Left ventricle myocardium inferior (tissue), 1 donor: ENCODE measurements at places on chromosomes 1 and 21. TPM values are rescaled to one million over a fixed set of nuclear protein-coding genes. Genes with fewer than 3 reads are reported as not detected.

GRCh38 chr1:52679048-52679447 is 19.1 kb downstream of the COA7 start:
- DNase-seq: no peak

DNA sequence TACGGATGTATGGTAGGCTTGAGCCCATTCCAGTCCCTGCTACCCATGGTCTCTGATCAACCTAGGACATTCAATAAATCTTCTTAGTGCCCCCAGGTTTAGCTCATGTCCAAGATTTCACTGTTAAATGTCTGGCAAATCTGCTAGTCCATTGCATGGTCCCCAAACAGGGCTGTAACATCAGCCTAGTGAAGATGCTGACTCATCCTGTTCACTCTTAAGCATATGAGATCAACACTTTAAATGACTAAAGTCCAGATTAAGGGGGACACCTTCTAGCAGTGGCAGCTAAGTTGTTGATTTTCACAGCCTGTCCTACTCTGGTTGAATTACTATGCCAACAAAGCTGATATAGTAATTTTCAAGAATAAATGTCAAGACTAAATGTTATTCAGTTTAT is 46.5 kb upstream of the NUF2 start:
- DNase-seq: no peak

- no peak for DNase-seq
Observed at GRCh38 chr1:85379203-85380136, 85.5 kb downstream of the DDAH1 start.

DNA sequence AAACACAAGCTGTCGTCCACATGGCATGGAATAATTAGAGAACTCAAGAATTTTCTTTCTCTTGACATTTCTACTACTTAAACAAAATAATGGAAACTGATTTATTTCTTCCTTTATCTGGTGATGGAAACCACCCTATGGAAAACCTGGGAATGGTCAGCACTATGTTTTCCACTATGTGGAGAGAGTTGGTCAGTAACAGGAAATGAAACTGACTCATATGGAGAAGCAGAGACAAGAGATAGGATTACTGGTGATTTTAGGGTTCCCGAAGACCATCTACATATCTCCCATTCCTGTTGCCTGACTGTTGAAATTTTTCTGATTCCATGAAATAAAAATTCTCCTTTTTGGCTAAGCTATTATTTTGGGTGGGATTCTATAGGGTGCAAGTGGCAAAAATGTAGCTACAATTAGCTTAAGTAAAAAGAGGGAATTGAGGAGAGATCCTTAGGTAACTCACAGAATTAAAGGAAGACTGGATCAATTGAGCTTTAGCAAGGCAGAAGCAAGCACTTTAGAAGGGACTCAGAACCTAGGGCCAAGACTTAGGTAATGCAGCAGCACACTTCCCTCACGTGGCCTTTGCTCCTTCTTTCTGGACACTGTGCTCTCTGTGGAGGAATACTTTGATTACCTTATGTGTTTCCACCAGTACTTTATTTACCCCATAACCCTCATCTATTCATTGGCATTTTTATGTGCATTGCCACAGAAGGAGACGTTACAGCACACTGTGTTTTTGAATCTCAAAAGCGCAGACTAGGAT is 89.6 kb downstream of the LEPR start:
- no peak for DNase-seq

DNA sequence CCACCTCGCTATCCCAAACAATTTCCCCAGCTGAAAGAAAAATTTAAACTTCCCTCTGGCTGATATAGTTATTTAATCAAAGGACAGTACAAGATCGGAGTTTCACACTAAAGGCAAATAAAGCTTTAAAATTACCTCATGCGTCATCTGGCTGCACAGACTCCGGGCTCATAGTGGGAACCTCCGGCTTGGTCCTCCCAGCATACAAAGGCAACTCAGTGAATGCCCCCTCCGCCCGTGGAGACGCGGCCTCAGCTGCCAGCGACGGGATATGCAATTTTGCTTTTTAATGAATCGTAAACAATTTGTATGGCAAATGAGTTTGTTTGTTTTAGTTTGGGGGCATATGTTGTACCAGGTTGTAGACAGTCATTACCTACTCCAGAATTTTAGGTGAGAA is 214.6 kb upstream of the NFIA start:
- no peak for DNase-seq

- DNase-seq: no peak
Observed at GRCh38 chr1:16719571-16720350, 20.6 kb upstream of the RNU1-4 start.

- peak; percentile 35 for DNase-seq
Observed at GRCh38 chr1:28156821-28157220, 19.7 kb downstream of the PTAFR start.

DNA sequence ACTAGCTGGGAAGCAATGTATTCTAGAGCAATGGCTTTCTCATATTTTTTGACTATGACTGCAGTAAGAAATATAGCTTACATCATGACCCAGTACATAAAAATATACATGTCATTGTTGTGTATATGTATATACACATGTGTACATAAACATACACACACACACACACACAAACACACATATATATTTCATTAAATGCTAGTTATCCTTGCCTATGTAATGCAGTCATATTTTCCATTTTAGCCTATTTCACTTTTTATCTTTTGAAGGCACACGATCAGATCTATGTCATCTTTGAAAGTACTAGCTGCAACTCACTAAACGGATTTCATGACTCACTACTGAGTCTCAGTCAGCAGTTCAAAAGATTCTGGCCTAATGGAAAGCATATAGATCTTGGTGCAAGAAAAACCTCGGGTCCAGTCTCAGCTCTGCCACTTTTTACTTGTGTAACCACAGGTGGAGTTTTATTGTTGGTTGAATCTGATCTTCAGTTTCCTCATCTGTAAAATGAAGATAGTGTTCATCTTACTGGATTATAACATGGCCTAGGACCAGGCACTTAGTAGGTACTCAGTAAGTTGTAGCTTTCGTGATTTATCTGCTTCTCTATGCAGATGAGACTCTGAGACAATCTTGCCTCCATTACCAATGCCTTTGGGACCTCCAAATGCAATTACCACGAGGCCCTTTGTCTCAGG is 325.6 kb downstream of the RRAGC start:
- DNase-seq: no peak

- no peak for DNase-seq
Observed at GRCh38 chr1:23434260-23434775, 9.8 kb upstream of the TCEA3 start.

DNA sequence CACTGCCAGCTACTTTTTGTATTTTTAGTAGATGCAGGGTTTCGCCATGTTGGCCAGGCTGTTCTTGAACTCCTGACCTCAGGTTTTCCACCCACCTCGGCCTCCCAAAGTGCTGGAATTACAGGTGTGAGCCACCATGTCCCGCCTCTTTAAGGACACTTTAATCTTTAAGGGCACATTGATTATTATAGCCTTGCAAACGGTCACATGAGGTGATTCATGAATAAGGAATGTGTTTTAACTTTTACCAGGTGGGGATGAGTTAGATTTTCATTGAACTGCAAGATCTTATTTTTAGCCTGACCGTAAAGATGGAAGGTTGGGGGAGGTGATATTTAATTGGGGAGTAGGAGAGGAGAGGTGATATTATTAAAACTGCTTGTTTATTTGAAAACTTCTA is 61.9 kb downstream of the TBCE start:
- DNase-seq: no peak

DNA sequence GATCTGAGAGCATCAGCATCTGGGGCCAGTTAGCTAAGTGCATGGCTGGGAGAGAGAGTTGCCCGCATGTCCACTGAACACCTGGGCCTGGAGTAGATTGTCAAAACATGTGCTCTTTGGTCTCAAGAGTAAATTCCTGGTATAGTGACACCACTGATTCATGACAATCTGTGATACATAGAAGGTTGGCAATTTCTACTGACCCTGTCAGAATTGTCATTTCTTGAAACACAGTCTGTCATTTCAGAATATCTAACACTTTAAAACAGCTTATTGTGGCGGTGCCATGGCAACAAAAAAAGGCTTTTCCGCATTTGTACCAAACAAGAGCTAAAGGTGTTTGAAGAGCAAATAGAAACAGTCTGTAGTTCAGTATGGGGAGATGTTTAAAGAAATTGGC is 186.4 kb upstream of the FAM78B start:
- DNase-seq: no peak

DNA sequence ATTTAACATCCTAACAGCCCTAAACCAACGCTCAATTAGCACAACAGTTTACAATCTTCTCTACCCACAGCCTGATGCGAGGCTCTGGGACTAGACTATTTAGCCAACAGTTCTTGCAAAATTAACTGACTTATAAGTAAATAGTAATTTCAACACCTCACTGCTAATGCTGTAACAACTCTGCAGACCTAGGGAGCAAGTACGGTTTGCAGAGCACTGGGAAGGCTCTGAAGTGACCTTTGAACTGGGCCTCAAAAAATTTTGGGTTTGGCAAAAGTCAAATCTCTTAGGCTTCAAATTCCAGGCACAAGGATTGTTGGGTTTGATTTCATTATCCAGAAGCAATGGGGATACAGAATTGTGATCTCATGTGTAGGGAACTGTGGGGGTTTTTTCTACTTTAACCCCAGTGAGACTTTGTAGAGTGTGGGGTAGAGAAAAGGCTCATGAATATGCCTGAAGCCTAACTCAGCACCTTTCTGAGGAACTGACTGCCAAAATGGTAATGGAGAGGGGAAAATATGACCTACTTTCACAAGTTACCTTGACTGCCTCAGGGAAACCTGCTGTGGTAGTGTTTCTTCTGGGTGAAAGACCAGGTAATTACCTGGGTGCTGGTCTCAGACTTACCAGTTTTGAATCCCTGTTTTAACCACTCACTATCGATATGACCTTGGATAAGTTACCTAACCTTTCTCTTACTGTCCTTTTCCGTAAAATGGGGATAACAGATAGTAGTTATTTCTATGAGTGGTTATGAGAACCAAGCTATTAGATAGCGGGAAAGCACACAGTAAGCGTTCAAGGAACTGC is 889 bp upstream of the TXLNA start:
- DNase-seq: no peak

GRCh38 chr1:174812016-174812415 is 187.7 kb upstream of the CACYBP start:
- DNase-seq: no peak

DNA sequence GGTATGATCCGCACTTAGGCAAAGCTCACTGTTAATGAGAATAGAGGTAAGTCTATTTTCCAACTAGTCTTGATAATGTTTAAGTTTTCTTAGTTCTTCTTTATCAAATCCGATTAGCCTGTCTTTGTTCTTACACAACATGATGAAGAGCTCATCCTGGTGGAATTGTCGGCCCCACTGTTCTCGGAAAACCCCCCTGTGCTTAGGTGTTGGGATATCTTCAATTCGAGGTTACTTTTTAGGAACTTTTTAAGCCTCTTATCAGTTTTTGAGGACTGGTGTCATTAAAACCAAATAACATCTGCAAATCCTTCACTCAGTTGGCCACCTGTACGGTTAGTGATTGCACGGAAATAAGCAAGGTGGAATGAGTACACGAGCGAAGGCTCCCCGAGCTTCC is 60.7 kb upstream of the KIF26B start:
- DNase-seq: no peak

DNA sequence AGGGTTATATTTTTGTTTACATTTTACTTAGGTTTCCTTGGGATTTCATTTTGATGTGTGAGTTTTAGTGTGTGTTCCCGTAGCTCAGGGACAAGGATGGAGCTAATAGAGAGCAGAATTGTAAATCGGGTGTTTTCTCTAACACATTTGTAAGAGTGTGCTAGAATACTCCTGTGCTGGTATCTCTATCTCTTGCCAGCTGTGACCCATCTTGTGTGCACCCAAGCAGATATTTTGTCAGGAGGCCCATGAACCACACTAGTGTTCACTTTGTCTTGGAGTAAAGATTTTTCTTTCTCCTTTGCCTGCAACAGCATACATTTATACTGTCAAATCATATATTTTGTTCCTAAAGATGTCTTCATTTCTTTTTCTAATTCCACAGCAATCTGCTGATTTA is 23.4 kb downstream of the KRTAP19-8 start:
- DNase-seq: no peak

DNA sequence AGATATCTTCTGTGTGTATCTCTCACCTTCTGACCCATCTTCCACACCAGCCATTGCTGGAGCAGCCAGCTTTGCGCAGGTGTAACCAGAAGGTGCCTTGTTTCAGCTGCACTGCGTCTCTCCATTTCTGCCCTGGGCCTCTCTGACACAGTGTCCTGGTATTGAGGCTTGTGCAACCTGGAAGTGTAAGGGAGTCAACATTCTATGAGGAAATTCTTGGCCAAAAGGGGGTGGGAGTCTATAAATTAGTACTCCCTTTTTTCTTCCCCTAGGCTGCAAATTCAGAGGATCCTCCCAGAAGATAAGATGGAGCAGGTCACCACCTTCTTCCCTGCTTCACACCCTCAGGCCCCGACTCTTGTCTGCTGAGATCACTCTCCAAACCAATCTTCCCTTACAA is 109.1 kb downstream of the MRPS6 start:
- DNase-seq: no peak

DNA sequence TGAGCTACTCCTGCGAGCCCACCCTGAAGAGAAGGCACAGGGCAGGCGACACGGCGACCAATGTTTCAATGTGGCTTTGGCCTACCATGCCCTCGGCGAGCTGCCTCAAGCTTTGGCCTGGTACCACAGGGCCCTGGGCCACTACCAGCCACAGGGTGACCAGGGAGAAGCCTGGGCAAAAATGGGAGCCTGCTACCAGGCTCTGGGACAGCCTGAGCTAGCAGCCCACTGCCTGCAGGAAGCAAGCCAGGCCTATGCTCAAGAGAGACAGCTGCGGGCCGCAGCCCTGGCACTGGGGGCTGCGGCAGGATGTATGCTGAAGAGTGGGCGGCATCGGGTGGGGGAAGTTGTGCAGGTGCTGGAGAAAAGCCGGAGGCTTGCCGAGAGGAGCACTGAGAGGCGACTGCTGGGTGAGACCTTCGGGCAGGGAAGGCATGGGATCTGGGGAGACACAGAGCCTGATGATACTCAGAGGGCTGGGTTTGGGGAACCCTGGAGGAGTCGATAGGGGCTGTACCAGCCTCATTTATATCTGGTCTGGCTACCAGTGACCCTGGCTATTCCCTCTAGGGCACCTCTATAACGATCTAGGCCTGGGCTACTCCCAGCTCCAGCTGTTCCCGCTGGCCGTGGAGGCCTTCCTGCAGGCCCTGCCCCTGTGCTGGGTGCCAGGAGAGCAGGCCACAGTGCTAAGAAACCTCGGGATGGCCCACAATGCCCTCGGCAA is 2.3 kb downstream of the TTC24 start:
- no peak for DNase-seq

DNA sequence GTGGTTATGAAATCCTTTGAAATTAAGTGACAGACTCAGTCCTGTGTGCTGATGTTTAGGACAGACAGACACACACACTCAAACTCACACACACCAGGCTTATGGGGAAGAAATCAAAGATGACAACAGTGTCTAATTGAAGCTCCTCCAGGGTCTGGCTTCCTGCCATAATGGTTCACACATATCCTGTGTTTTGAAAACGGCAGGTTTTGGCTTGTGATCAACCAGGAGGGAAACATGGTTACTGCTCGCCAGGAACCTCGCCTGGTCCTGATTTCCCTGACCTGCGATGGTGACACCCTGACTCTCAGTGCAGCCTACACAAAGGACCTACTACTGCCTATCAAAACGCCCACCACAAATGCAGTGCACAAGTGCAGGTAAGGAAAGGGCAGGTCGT is 4.6 kb downstream of the MTARC1 start:
- no peak for DNase-seq

Gene BEND5
- 4.2 TPM for total RNA-seq

Gene SHE
- total RNA-seq: 9.2 TPM

Gene SRSF4
- total RNA-seq: 51.1 TPM

Gene CLEC20A
- total RNA-seq: not detected

Gene TNFRSF8
- 0.82 TPM for total RNA-seq

Gene OR2T11
- not detected for total RNA-seq

Gene XCL1
- 0.27 TPM for total RNA-seq

Gene OR2T35
- total RNA-seq: not detected

Gene BTF3L4
- total RNA-seq: 25.9 TPM
